ENCODE measurements at places on chromosomes 5 and 9.

DNA sequence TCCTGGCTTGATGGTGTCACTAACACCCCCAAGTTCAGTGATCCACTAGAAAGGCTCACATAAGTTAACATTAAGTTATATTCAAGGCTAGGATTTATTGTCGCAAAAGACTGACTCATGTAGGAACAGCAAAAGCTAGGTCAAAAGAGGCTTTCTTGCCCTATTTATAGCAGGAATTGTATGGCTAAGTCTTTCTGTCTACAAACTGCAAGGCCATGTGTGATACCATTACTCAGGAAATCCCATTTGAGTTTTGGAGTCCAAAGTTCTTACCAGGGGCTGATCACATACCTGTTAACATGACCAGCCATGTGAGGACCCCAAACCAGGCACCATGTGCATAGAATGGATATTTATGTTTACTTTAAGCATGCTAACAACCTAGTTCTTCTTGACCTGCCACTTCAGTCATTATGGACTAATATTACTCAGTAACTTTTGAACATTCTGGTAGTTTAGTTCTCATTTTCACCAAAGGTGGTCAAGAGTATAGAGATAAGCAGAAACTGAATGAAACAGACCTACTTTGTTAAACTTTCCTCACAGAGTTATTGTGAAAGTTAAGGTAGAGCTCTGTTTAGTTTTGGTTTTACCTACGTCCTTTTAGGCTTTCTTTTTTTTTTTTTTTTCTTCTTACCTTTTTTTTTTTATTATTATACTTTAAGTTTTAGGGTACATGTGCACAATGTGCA is 281.1 kb downstream of the FER start:
- DNase-seq, result no peak

DNA sequence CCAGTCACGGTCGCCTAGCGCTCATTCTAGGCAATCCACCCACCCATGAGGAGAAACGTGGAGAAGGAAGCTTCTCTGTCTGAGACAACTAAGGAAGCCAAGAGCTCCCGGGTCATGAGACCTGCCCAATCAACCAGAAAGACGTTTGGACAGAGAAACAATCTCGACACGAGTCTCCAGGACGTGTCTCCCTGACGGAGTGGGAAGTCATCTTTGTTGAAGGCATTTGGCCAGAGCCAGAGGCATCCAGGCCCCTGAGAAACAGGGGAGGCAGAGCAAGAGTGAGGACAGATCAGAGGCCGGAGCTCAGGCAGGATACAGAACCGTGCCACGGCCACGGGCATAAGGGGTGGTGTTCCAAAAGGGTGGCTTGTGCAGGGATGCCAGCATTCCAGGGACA is 479.0 kb downstream of the SPATA31A7 start:
- no peak for DNase-seq

DNA sequence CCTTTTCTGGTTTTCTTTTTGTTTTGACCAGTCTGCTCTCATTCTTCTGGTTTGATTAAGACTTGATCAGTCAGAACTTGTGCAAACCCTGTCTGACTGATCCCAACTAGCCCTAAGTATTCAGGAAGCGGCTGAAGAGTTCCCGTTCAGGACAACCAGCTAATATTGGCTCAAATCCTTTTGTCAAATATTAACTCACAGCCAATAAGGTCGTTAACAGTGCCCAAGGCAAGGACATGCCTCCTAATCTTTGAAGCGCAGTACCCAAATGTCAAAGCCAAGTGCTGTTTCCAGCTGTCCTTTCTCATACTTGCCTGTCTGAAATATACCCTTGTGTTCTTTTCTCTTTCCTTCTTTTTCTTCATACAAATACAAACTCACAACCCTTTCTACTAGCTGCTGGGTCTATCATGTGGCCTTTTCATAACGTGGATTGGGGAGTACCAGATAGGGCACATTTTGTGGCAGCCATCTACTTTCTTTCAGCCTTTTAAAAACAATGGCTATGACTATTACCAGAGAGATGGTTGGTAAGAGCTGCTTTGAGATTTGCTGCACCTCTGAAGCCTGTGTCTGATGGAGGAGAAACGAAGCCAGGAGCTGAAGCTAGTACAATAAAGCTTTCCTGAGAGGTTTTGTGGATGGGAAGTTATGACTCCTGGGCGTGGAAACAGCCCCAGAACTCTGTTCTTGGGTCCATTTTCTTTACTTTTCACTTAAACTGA is 266.4 kb upstream of the ZNF608 start:
- DNase-seq, result no peak

DNA sequence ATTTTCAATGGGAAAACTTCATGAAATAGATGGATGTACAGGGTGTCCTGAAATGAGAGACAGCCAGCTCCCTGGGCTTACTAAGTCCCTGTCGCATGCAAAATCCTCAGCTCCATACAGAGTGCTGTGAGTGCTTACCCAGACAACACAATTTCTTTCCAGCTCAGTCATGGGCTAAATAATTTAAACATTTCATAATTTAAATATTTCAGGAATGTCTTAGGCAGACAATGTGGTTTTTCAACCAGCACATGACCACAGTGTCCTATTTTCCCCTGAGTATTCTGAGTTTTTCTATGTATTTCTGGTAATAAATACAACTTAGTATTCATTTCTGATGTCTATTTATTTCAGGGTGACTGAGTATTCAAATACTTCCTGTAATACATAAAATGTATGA is 188.5 kb upstream of the SNX2 start:
- no peak for DNase-seq

- DNase-seq, result no peak
These were observed 90.8 kb downstream of the COL23A1 start for GRCh38 chr5:178499352-178499751.

DNA sequence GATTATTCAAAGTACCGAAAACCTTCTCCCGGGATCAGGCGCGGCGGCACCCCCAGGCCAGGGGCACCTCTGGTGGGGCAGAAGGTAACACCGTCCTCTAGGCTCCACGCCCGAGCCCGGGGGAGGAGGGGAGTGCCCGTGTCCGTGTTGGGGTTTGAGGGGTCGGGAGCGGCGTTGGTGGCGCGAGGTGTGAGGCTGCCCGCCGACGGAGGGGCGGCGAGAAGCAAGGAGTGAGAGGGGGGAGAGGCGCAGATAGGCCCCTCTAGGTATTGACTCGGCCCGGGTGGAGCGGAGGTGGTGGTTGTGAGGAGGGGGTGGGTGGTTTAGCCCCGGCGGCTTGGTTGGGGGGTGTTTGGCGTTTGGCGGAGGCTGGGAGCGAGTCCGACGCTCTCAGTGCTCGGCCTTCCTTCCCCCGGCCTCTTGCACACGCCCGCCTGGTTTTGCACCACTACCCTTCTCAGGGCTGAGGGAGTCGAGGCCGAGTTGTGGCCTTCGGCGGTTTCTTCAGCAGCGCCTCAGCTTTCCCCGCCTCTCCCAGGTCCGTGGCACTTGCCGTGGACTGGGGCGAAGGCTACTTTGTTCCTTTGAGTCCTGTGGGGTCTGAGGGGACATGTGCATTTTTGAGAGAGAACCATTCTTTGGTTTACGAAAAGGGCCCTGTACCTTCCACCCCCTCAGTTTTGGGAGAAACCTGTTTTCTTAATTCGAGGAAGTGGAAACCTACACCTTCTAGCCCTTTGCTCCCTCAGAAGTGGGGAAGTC is 450 bp downstream of the GPBP1 start:
- peak; percentile 48 for DNase-seq

DNA sequence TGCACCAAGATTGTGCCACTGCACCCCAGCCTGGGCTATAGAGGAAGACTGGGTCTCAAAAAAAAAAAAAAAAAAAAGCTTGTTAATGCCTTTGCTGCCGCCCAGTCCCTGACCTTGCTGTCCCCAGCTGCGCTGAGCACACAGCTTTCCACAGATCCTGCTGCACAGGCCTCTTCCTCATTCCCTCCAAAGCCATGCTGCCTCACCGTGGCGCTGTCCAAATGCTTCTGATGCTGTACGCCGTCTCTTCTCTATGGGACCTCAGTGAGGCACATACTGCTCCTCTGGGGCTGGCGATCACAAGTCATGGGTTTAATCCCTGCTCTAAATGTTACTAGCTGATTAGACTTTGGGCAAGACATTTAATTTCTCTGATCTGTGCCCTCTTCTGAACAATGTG is 234.1 kb downstream of the FBXL7 start:
- DNase-seq, result no peak

DNA sequence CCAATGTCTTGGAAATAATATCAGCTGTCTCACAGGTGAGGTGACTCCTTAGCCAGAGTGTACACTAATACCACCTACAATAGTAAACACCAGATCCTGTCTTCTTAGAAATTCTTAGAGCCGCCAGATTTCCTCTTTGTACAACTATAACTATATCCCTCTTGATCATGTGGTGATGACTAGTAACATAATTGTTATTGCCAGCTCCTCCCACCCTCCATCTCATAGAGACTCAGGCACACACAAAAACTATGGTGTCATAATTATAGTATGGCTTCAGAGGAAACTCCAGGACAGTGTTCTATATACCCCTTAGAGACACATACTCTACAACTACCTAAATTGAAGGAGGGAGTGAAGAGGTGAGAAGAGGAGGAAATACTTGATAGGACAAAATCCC is 33.1 kb downstream of the PGGT1B start:
- no peak for DNase-seq

DNA sequence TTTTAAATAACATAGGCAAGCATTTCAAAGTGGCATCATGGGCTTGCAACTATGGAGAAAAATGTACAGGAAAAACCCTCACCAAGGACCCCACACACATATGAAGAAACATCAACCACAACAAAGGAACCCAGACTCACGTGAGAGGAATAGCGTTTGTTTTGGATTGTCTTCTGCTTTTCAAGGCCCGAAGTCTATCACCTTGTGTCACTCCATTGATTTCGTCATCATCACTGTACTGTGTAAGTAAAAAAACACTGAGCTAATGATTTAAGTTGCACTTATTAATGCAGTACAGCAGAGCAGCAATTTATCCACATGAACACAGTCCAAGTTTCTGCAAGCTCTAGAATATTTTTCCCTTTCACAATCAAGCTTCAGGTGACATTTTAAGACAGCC is 72.4 kb downstream of the HABP4 start:
- no peak for DNase-seq

DNA sequence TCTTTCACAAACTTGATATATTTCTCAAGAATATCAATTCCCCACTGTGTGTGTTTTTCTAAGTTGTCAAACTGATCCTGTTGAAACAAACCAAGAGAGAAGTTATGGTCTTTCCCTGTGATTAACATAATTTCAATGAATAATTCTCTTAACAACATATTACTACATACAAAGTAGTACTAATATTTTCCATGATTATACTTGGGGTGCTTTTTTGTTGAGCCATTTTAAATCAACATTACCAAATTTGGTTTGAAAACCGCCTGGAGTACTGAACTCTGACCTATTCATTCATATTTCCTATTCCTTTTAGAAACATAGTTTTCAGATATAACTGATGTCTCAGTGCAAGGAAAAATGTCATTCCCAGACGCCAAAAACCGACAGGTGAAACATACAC is 48.1 kb downstream of the FNBP1 start:
- DNase-seq, result no peak

DNA sequence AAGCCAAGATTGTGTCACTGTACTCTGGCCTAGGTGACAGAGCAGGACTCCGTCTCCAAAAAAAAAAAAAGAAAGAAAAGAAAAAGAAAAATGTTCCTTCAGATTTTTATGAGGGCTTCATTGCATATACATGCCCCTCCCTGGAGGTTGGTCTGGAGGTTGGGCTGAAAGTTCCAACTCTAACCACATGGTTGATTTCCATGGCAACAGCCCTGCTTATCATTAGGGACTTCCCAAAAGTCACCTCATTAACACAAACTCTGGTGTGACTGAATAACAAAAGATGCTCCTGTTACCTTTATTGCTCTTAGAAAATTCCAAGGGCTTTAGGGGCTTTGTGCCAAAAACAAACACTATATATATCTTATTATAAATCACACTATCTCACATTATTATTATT is 113.8 kb downstream of the TMC1 start:
- no peak for DNase-seq

- DNase-seq, result no peak
These were observed 211.0 kb downstream of the AGTPBP1 start for GRCh38 chr9:85530721-85531120.

- no peak for DNase-seq
These were observed 33.8 kb downstream of the GDNF start for GRCh38 chr5:37806016-37806415.

DNA sequence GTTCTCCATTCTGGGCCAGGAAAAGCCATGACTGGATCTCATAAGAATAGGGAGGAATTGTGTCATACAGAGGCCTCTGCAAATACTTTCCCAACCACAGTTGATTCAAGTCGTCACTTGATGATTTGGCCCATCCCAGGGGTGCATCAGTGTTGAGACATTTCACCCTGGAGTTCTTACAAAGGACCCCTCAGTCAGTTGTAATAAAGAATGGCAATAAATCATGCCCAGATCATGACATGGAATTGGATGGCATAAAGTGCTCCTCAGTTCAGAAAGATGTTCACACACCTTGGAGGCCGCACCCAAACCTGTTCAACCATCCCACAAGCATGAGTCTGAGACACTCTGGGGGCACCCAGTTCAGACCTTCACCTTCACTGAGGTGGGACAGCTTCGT is 168.1 kb downstream of the NR3C1 start:
- no peak for DNase-seq

GRCh38 chr9:8895861-8896224 is 1096.3 kb upstream of the DMAC1 start:
- no peak for DNase-seq

DNA sequence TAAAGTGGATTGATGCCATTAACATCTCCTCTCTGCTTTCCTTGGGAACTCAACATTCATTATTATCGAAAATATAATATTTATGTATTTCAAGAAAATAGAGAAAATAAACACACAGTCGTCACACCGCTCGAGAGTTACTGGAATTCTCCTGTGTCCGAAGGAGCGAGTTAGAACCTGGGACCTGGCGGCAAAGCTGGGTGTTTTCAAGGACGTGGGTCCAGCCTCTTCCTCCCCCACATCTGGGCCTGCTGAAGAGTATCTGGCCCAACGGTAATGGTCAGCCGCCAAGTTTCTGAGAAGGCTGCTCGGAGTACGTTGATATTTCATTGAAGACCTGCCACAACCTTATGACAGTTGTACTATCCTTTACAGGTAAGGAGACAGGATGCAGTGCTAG is 47.9 kb downstream of the IRX2 start:
- no peak for DNase-seq

- no peak for DNase-seq
These were observed 76.6 kb upstream of the DAB2 start for GRCh38 chr5:39501397-39501796.

DNA sequence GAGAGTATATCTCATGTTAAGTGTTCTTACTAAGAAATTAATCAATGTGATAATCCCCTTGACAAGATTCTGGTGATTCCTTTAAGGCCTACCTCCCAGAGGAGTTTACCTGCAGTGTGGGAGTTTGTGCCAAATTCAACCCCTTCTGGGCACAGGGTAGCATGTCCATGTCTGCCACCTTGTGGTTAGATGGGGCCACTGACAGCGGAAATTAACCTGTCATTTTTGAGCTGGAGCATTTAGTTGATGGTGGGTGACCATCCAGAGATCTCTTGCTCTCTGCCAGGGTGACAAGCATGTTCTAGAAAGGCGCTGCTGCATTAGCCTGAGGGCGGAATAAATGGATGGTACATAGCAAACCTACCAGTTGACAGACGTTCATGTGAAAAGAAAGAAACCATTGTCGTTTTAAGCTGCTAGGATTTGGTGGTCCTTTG is 132.2 kb downstream of the FBXO4 start:
- DNase-seq, result peak; percentile 21

- DNase-seq, result no peak
These were observed 270.5 kb upstream of the CD180 start for GRCh38 chr5:67467110-67467509.

GRCh38 chr9:2012347-2012746 is 2.8 kb upstream of the SMARCA2 start:
- DNase-seq, result no peak

Data from left lung (tissue), 14 donors.